Mesothelial cell of epicardium (in vitro differentiated cells): ENCODE measurements at places on chromosomes 11 and 22.

DNA sequence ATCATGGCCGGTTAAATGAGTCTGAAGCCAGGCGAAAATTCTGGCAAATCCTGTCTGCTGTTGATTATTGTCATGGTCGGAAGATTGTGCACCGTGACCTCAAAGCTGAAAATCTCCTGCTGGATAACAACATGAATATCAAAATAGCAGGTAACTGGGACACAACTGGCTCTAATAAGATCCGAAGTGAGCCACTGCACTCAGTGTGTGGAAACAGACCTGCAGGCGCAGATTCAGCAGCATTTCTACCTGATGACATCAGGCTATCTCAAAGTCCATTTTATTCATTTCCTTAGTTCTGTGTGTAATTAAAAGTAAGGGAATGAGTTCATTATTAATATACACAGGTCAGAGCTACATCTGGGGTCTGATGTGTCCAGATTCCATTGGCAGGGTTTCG is 78.2 kb downstream of the PPP2R1B start:
- DNase-seq, result no peak

DNA sequence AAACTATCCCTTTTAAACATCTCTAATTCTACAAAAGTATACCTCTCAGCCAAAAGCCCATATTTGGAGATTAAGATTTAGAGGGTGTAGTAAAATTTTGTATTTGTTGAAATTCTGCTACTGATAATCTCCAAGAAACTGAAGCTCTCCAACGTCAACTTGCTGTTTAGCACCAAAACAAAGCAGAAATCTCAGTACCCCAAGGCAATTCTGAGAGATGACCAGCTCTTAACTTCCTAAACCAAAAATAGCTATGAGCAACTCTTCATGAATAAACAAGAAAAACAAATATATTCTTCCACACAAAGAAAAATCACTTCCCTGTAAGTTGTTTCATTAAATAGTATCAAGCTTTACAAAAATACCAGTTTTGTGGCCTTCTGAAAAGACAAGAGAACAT is 13.3 kb downstream of the RRAS2 start:
- DNase-seq, result no peak

DNA sequence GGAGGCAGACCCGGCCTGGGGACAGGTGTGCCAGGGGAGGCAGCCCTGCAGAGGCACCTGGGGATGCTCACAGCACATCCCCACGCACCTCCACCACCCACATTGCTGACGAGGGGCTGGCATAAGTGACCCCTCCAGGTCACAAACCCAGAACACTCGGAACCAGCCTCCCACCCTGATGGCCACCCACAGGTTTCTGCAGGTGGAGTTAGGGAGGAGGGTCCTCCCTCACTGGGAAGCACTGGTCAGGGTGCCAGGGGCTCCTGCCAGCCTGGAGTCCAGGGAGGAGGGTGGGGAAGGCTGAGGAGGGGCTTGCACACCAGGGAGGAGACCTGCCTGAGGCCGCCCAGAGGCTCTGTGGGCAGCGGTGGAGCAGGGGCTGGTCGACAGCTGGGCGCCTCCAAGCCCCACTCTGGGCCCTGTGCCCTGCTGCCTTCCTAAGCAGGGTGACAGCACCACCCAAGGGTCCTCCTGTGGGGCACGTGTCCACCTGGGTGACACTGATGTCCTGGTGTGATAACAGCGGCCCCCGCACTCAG is 51.0 kb upstream of the CARS1 start:
- no peak for DNase-seq

- DNase-seq, result peak; percentile 74
Measured at GRCh38 chr22:37817705-37818408, 5.3 kb upstream of the GALR3 start.

- no peak for DNase-seq
Measured at GRCh38 chr11:46976182-46976854, 39.8 kb downstream of the CSTPP1 start.

- no peak for DNase-seq
Measured at GRCh38 chr22:40855979-40856512, 393 bp downstream of the ST13 start.

DNA sequence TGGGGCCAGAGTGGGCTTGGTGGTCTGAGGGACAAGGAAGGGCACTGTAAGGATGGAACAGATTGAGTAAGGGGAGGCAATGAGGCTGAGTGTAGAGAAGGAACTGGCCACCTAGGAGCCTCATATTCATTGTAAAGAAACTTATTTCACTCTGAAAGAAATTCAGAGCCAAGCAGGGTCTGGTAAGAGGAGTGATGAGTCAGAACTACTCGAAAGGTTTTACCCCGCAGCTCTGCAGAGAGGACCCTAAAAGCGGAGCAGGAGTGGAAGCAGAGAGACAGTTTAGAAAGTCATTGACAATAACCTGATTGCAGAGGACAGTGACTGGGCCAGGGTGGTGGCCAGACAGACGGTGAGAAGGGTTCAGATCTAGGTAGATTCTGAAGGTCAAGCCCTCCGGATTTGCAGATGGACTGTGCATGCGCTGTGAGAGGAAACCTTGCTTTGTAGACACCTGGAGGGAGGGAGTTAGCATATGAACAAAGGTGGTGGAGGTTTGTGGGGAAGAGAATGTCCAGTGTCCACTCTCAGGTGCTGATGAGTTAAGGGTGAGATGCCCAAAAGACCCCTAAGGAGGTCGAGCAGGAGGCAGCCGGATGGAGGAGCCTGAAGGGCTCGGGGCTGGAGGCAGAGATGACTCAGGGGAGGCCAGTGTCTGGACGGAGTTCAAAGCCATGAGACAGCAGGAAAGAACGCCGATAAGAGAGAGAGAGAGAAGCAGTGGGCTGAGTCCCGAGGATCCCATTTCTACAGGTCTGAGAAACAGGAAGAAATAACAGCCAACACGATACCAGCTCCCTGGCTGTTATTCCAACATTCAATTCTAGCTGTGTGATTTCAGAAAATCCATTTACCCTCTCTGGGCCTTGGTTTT is 546.0 kb downstream of the BRD1 start:
- DNase-seq, result no peak

DNA sequence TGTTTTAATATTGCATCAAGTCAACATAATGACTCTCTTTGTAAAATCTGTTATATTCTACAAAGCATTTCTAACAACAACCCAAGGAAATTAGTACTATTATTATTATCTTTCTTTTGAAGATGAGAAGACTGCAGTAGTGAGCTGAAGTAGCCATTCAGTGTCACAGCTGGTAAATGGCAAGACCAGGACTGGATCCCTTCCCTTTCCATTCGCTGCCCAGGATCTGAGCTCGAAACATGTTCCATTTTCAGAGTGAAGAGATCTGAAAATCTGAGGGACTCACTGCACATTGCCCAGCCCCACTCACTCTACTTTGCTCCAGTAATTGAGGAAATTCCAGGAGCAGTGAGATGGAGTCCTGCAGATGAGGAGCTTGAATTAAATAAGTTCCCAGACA is 240.0 kb upstream of the BLID start:
- no peak for DNase-seq

DNA sequence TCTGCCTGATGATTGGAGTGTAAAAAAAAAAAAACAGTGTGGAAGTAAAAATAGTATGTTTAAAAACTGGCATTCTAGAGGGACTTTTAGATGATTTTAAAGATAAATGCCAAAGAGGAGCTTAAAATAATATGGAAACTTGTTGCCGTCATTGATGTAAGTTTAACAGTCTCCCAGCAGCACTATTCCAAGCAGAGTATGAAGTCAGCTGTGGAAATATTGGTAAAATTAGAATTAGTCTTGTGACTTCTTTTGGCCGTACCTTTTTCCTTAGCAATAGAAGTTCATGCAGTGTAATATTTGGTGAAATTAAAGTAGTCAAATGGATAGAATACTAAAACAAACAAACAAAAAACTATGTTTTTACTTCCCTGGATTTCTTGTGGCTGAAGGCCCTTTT is 134.9 kb downstream of the METTL15 start:
- DNase-seq, result no peak

DNA sequence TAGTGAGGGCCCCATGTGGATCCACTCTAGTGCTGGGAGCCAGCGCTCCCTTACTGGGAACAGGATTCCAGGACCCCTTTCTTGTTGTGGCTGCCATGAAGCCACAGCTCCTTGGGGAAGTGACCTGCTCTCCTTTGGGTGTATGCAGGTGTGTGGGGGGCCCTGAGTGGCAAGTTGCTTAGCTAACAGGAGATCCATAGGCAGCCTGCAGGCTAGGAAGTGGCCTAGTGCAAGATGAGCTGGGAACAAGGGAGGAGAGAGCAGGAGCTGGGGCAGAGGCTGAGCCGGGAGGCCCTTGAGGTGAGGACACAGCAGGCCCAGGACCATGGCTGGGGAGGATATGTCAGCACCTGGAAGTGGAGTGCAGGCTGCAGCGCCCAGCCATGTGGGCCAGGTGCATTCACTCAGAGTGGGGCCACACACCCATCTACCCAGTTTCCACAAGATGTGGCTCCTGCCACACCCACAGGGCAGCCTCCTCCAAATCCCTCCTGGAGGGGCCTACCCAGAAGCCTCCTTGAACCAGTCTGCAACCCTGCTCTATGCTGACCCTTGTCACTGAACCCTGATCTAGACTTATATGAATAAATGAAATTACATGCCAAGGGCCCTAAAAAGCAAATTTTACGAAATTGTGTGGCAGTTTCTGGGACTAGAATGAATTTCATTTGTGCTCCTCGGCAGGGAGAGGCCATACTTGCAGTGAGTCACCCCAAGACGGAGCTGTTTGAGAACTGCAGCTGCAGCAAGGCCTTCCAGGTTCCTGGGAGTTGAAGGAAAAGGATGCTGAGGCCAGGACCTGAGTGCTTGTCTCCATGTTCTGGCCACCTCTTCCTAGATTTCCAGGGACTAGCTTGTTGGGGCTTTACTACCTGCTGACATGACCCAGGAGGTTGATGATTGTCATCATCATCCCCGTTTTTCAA is 3.2 kb downstream of the THAP7 start:
- DNase-seq, result no peak

DNA sequence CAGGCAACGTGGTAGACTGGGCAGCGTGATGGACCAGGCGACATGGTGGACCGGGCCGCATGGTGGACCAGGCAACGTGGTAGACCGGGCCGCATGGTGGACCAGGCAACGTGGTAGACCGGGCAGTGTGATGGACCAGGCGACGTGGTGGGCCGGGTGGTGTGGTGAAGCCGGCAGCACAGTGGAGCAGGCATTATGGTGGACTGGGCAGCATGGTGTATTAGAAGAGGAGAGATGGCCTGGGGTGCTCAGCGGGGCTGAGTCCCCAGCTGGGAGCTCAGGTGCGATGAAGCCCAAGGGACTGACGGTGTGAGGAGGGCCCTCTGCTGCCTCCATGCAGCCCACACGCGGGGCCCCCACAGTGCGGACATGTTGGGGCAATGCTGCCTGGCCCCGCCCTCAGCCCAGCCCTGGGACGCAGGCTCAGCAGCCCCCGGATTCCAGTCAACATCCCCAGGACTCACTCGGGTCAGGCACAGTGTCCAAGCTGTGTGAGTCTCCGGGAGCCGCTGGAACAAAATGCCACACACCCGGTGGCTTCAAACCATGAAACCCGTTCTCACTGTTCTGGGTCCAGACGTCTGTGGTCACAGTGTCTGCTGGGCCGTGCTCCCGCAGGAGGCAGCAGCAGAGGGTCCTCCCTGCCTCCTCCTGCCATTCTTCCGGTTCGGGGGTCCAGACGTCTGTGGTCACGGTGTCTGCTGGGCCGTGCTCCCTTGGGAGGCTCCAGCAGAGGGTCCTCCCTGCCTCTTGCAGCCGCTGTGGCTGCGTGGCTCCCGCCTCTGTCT is 1084.9 kb downstream of the BRD1 start:
- DNase-seq, result peak; percentile 34

- DNase-seq, result peak; percentile 67
Measured at GRCh38 chr11:129374993-129375750, 476 bp upstream of the BARX2 start.

GRCh38 chr11:96329855-96330510 is 13.0 kb downstream of the MAML2 start:
- DNase-seq, result no peak

DNA sequence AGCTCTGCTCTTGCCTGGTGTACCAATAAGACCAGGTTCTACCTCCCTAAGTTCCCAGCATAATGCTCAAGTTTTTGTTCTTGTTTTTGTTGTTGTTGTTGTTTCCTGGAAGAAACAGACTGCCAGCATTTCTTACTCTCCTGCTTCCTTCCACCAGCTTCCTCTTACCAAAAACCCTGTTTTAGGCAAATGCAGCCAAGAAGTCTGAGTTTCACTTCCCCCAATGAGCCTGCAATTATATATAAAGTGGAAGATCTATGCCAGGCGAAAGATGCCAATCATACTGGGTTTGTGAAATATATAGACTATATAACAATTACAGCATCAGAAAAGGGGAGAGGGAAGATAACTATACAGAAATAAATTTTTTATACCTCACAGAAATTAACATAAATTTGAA is 931.5 kb upstream of the FAT3 start:
- DNase-seq, result no peak

DNA sequence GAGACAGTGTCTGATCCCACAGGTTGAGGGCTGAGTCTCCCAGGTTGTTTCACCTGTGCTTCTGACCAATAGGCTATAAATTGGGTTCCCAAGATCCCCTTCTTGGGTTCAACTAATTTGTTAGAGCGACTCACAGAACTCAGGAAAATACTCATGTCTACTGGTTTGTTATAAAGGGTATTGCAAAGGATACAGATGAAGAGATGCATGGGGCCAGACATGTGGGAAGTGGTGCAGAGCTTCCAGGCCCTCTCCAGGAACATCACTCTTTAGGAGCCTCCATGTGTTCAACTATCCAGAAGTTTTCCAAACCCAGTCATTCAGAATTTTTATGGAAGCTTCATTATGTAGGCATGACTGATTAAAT is 4.7 kb downstream of the KLHL22 start:
- no peak for DNase-seq

DNA sequence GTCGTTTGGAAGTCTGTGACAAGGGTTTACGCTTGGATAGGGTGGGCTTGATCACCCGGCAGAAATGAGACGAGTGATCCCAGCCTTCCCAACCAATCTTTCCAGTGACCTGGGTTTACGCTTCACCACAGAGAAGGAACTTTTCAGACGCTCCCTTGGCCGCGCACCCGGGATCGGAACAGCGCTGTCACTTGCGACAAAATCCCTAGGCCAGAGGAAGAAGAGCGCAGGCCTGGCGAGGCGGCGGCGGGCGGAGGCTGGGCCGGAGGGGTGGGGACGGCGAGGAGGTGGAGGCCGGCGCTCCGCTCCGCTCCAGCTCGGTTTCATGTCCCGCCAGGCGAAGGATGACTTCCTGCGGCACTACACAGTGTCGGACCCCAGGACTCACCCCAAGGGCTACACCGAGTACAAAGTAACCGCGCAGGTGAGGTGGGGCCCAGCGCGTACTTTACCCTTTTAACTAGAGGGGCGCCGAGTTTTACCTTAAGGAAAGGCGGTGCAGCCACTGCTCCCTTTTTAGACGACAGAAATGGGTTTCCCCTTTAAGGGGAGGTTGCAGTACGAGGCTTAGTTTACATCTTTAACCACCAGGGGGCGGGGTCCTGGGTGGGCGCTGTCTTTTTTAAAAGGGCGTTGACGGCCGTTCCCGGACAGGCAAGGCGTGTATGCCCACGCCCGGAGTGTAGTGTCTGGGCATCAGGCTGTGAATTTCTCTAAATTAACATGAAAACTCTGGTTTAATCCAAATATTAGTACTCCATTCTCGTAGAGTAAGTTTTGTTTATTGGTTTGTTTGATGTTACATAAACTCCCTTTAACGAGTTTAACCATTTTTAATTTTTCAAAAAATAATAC is at the start of gene SNX15:
TSS of gene SNX15 (plus strand) at position 227 of the 855 bp plus-strand sequence. CDS start at position 326, 99 bp downstream.
- peak; percentile 89 for DNase-seq
